WTC11 (cell line): ENCODE measurements at places on chromosomes 7 and 10. TPM values are rescaled to one million over a fixed set of nuclear protein-coding genes. Genes with fewer than 3 reads are reported as not detected.
A peak's percentile ranks its signal among the peaks of the same experiment; 100 is the strongest.

DNA sequence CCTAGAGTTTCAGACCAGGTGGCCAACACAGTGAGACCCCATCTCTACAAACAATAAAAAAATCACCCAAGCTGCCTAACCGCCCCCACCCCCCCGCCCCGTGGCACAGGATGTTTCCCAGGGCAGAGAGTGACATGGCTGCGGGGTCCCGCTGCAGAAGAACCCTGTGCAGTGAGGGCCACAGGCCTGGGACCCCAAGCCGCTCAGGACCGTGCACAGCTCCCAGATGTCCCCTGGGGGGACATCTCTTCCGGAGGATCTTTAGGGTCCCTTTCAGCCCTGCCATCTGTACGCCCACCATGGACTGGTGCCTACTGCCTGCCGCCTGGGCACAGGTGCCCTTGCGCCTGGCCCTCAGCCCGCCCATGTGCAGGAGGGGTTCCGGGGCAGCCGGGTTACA lies 373.6 kb downstream of the DNAJB6 start:
- H3K4me1 ChIP-seq: no peaks in the 10 kb centered on the region
- H3K27me3 ChIP-seq: peaks cover 14% of the 10 kb centered on the region
- peak; percentile 5 for DNase-seq
- no peak overlapping the region for H3K4me3 ChIP-seq

- peaks cover 2% of the 10 kb centered on the region; the same call in 1 of the 2 replicates for H3K27me3 ChIP-seq
- H3K4me3 ChIP-seq: no peak overlapping the region
- peaks cover 14% of the 10 kb centered on the region for H3K4me1 ChIP-seq
Measured at GRCh38 chr10:6351495-6351894, 148.8 kb downstream of the PFKFB3 start.

GRCh38 chr7:84820481-84820880 lies 366.4 kb downstream of the SEMA3D start:
- no peak for DNase-seq
- H3K4me1 ChIP-seq: peaks cover 25% of the 10 kb centered on the region
- no peak overlapping the region for H3K27ac ChIP-seq
- H3K36me3 ChIP-seq: no peaks in the 10 kb centered on the region
- H3K4me3 ChIP-seq: no peak overlapping the region
- H3K27me3 ChIP-seq: no peaks in the 10 kb centered on the region

Gene CACNB2
- total RNA-seq: 3.2 to 4.4 TPM (median 3.3 TPM) in 3 replicates

DNA sequence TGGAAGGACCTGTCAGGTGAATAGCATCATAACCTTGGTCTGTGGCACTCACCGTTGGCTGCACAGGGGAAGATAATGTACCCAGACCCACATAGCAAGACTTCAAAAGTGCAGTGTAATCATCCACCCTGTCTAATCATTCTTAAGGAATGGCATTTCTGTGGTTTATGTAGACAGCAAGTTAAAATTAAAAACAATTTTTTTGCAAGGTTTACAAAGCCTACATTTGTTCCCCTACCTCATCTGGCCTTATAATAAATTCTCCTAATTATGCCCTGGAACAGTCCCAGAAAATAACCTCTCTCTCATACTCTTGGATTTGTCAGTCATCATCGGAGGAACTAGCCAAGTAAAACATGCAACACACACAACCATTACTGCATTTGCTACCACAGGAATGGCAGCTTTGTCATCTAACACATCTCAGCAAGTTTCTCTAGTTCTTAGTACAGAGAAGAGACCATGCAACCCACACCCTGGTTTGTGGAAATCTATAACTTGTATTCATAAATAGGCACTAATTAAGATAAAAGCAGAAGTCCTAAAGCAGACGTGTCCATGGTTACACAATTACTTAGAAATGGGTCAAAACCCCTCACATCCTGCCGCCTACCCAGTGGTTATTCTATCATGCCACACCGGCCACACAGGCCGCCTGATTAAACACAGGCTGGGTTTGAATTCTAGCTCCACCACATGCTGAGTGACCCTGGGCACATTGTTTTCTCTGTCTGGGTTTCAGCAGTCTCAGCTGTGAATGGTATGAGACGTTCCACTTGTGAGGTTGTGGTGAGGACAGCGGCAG lies 19.1 kb downstream of the ABLIM1 start:
- peaks cover 8% of the 10 kb centered on the region; the same call in 1 of the 2 replicates for H3K4me1 ChIP-seq
- H3K36me3 ChIP-seq: no peaks in the 10 kb centered on the region
- no peaks in the 10 kb centered on the region; the same call in 1 of the 2 replicates for H3K27me3 ChIP-seq
- DNase-seq: no peak
- H3K4me3 ChIP-seq: no peak overlapping the region

DNA sequence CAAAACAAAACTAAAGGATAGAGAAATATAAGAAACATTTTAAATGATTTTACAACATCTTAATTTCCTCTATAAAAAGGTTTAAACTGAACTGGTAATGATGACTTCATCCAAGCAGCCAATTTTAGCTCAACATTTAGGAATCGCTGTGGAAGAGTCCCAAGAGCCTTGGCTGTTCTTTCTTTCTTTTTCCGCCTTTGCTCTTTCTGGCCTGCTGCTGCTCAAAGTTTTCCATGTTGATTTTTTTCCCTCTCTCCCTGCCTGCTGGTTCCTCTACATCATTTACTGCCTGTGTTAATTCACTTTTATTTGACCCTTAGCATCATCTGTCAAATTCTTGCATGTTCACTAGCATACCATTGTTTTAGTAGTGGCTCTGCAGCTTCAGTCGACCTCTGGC lies 146.9 kb downstream of the EVX1 start:
- no peaks in the 10 kb centered on the region; the same call in 1 of the 2 replicates for H3K27me3 ChIP-seq
- H3K4me1 ChIP-seq: 0 out of 2 replicates have a peak, but pooled peaks cover 3% of the 10 kb centered on the region
- no peak overlapping the region for H3K4me3 ChIP-seq

DNA sequence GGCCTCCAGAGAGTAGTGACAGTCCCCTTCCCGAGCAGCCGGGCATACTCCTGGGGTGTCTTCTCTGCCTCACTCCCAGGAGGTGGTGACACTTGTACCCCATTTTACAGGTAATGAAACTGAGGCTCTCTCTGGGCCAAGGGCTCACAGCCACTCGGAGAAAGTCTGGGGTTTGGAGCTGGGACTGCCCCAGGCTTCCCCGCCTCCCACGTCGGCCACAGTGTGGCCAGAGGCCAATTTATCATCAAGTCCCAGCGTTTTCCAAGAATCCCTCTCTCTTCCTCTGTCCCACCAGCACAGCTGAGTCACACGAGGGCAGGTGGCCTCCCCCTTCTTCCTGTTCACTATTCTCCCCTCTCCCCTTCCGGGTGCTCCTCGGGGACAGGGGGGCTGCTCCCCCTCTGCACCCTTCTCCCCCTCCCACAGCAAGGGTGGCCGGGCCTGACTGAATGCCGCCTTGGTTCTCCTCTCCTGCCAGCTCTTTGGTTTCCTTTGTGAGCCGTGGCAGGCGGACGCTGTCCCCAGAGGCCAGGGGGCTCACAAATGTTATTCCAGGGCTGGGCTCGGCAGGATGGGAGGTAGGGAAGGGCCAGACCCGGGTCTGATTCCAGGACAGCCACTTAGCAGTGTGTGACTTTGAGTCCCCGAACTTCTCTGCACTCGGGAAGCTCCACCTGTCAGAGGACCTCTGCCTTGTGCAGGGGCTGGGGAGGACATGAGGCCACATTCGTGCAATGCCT lies 17.7 kb downstream of the CLIP2 start:
- H3K4me3 ChIP-seq: no peak overlapping the region
- H3K27ac ChIP-seq: peak overlapping the region; percentile 82
- H3K36me3 ChIP-seq: no peaks in the 10 kb centered on the region
- no peak for DNase-seq
- H3K4me1 ChIP-seq: peaks cover 9% of the 10 kb centered on the region
- no peaks in the 10 kb centered on the region for H3K27me3 ChIP-seq

GRCh38 chr7:130894146-130894908 lies 160.3 kb upstream of the KLF14 start:
- H3K4me3 ChIP-seq: no peak overlapping the region
- H3K36me3 ChIP-seq: 0 out of 2 replicates have a peak, but pooled peaks cover 3% of the 10 kb centered on the region
- H3K27ac ChIP-seq: peak overlapping the region; percentile 24; the same call in 1 of the 2 replicates
- H3K4me1 ChIP-seq: peaks cover 33% of the 10 kb centered on the region

Gene ARHGAP22
- total RNA-seq: 8.2 to 8.6 TPM (median 8.3 TPM) in 3 replicates

Gene C1QL3
- 1.7 to 2.6 TPM (median 2.2 TPM) in 3 replicates for total RNA-seq

DNA sequence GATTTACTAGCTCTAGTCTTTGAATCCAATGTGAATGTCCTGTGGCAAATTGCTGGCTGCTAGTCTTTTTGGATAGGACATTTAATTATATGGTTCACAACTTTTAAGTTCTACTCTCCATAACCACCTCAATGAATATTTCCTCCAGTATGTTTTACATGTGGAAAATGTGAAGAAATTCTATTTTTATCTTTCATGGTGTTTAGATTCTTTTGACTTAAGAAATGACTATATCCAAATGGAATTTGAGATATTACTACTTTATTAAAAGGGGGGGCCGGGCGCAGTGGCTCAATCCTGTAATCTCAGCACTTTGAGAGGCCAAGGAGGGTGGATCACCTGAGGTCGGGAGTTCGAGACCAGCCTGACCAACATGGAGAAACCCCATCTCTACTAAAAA lies 202.0 kb downstream of the ARL4A start:
- H3K27ac ChIP-seq: no peak overlapping the region
- H3K27me3 ChIP-seq: no peaks in the 10 kb centered on the region
- no peak for DNase-seq

DNA sequence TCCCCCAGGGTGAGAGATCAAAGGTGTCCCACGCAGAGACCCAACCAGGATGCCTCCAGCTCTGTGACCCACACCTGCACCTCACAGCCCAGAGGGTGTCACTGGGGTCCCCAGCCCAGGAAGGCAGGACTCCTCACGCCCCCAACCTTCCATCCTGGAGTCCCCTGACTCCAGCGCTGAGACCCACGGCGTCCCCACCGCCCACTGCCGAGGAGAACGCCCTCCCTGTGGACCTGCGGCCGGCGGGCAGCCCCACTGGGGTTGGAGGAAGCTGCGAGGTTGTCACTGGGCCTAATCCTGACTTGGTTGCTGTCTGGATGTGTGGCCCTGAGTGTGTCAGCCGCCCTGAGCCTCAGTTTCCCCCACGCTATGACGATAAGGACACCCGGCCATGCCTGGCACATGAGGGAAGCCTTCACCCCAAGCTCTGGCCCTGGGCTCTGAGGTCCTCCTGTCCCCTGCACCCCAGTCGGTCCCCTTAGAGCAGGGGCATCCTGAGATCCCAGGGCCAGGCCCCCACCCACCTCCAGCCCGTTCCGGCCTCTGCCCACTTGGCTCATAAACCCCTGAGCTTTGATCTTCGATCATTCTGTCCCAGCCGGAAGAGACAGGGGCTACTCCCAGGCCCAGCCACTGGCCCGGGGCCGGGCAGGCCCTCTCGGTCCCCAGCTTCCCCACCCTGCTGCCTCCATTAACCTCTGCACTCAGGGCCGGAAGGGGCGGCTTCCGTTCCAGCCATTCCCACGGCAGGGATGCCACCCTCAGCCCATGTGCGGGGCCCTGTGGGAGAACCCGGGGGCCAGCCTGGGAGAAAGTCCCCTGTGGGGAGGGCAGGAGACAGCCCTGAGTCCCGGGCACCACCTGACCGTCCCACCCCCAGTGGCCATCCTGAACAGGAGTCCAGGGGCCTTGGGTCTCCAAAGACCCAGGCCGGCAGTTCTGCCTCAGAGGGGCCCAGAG lies 113.2 kb downstream of the MICALL2 start:
- no peak for DNase-seq
- no peaks in the 10 kb centered on the region for H3K4me1 ChIP-seq
- H3K4me3 ChIP-seq: no peak overlapping the region
- H3K36me3 ChIP-seq: no peaks in the 10 kb centered on the region

DNA sequence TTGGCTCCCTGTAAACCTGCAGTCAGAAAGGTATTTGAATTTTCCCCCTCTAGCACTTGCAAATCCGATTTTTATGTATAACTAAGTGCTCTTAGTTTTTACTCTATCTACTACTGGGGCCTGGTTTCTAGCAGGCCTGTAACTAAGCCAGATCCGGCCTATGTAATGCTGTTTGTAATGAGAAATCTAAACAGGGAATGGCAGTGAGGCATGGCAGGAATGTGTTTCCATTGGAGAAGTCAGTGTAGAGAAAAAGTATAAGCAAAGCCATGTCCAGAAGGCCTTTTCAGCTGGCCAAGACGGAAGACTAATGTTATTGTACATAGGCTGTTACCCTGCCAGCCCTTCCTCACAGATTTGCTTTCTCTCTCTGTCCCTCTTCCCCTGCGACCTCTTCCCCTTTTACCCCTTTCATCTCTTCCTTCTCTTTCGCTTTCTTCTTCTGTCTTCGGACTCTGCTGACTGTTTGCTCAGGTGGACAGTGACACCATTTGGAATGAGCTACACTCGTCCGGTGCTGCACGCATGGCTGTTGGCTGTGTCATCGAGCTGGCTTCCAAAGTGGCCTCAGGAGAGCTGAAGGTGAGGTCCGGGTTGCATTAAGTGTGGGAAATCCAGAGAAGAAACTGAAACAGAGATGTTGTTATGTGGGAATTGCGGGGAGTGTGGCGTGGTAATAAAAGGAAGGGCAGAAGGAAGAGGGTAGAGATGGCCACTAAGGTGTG lies 297.5 kb downstream of the HDAC9 start:
- no peaks in the 10 kb centered on the region for H3K36me3 ChIP-seq
- H3K4me3 ChIP-seq: no peak overlapping the region
- peak overlapping the region; percentile 37 for H3K27ac ChIP-seq
- no peaks in the 10 kb centered on the region for H3K27me3 ChIP-seq
